ENCODE measurements at places on chromosomes 11 and 22. TPM values are rescaled to one million over a fixed set of nuclear protein-coding genes. Genes with fewer than 3 reads are reported as not detected.

ABTB2 gene
- 5.2 TPM for total RNA-seq

CYP2D6 gene
- 10.9 TPM for total RNA-seq

FDXACB1 gene
- total RNA-seq: 1.7 TPM

NLRP14 gene
- 0.40 TPM for total RNA-seq

FGF3 gene
- not detected for total RNA-seq

All from endodermal cell (in vitro differentiated cells).